ENCODE measurements at places on chromosomes 2 and 18.

- DNase-seq = no peak
Observed at GRCh38 chr2:65985986-65986385, 448.9 kb upstream of the MEIS1 start.

DNA sequence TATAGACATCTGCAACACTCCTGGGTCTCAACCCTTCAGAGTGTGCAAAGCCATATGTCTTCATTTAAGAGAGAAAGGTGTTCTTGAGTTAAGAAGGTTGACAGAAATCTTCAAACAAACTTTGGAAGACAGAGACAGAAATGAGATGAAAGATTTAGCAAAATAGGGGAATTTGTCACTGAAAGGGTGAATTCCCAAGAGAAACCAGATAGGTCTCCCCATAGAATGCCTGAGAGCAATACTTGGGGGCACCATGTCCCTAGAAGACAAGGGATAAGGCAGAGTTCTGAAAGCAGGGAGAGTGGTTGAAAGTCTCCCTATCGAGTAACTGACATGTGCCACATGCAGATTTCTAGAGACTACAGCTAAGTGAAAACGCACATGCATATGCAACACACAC, 50.0 kb downstream of the AP1S3 start:
- no peak for DNase-seq

GRCh38 chr2:166449439-166449838, 44.6 kb downstream of the SCN7A start:
- no peak for DNase-seq

GRCh38 chr2:189592353-189592984, 11.9 kb upstream of the SLC40A1 start:
- no peak for DNase-seq

DNA sequence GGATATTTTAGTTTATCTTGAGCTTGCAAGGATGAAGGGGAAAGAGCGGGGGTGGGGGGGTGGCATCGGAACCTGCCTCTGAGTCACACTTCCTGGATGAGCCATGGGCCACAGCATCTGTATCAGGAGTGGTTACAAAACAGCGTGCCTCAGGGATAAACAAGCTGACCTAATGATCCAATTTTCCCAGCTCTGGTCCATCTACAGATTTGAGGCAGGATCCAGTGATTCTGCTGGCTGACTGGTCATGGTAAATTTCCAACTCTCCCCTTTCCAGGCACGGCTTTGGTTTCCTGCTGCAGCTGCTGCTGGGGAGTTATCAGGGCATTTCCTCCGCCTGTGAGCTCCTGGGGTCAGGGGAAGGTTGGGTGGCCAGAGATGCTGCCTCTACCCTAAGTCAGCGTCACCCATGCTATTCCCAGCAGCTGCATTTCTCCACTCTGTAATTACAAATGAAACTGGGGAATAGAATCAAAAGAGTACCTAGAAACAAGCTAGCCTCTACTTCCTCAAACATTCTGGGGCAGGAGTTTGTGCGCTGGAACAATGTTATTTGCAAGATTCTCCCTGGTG, 4.7 kb upstream of the HPCAL1 start:
- peak; percentile 59 for DNase-seq

DNA sequence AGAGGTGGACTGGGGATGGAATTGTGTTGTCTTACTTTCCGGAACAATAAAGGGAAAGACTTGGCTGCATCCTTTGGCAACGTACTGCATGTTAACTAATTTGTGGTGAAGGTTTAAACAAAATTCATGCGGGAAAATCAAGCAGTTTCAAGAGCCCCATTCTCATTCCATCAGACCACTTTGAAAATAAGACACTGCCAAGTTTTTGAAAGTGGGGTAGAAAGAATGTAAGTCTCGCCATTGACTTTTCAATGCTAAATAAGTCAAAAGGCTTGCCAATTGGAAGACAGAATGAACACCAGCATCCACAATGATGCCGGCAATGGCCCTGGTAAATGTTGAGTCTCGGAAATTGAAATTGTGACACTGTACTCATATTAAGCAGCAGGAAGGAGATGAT, 322.0 kb downstream of the RND3 start:
- DNase-seq = peak; percentile 87

- peak; percentile 72 for DNase-seq
Observed at GRCh38 chr2:160033732-160034392, 28.6 kb downstream of the PLA2R1 start.

GRCh38 chr2:27795868-27796277, 24.4 kb downstream of the MRPL33 start:
- DNase-seq = peak; percentile 63

GRCh38 chr18:34709104-34709503, 994 bp upstream of the DTNA start:
- DNase-seq = peak; percentile 80

DNA sequence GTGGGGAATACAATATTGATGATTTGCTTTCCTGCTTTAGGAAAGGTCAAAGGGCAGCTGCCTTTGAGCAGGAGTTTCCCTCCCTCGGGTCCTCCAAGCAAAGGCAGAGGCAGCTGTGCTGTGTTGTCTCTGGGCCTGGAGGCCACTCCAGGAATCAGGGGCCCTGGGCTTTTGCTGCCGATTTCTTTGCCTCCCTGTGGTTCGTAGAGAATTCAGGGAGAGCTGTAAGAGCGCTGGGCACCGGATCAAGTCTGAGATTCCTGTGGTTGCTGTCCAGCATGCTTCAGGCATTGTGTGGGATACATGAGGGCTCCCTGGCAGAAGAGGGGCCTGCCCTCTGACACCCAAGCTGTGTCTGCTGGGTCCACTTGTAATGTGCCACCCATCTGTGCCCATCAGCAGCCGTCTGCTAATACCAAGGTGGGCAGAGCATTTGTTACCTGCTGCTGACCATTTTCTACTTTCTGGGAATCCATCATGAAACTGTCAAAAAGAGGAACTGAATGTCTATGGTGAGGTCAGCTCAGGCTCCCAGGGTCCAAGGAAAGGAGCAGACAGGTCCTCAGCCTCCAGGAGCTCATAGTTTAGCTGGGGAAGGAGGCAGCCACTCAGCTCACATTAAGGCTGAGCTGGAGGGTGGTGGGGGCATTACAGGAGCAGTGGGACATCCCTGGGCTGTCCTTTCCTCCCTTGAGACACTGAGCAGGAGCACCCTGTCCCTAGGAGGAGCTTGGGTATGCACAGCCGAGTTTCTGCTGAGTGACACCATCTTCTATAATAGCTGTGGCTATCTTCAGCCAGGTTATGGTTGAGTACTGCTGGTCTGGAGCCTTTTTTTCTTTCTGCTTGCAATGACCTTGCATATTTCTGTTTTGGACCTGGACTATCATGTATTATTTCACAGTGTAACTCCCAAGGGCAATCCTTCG, 68.5 kb downstream of the CTIF start:
- DNase-seq = peak; percentile 94

DNA sequence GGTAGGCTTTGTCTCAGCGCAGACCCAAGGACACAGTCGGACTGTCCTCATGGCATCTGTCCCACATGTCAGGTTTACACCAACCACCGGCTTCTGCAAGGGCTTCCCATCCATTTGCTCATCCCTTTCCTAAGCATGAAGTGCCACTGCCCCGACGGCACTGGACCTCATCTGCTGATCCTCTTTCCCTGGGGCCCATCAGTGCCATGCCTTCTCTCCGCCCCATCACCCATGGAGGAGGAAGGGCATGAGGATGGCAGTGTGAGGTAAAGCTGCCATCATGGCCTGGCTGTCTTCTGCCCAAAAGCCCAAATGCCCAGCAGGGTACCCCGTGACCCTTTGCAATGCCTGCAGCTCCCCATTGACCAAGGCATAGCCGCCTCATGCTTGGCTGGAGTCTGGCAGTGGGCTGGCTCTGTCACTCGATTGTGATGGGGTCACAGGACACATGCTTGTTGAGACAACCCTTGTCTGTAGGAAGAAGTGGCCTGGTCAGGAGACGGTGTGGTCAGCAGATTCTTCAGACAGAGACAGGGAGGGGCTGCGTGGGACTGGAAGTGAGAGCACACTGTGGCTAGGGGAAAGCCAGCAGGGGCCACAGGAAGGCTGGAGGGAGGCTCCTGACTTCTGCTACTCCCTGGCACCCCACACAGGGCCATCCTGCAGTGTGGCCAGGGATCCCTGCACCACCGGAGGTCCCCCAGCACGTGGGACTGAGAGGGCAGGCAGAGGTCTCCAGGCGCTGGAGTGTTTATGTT, 493.7 kb upstream of the HS6ST1 start:
- no peak for DNase-seq

DNA sequence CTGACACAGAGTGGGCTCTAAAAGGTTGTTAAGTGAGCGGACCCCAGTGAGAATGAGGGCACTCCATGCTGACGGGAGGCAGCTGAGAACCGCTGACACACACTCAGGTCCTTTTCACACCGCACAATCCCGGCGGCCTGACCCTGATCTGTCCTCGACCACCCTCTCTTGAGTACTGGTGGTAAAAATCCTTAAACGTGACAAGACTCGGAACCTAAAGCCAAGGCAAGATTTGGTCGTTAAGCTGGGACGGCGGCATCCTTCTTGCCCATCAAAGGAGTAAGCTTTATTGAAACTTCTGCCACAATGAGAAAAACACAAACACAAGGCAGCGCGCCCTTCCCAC, 569 bp downstream of the TMX3 start:
- no peak for DNase-seq

- no peak for DNase-seq
Observed at GRCh38 chr2:96916156-96916630, 46.3 kb upstream of the SEMA4C start.

GRCh38 chr2:135744760-135745314, 3.2 kb downstream of the UBXN4 start:
- DNase-seq = peak; percentile 32

DNA sequence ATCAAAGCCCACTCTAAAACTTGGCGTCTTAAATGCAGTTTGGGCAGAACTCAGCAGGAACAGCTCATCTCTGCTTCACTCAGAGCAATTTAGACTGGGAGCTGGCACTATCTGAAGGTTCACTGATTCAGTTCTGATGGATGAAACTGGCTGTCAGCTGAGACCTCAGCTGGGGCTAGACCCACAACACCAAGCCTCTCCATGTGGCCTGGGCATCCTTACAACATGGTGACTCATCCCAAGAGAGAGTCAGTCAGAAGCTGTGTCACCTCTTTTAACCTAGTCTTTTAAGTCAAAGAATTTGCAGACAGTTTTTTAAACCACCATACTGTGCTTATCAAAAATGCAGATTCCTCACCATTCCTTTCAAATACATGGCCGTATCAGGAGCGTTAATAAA, 62.6 kb upstream of the ZNF397 start:
- DNase-seq = peak; percentile 70

- DNase-seq = no peak
Observed at GRCh38 chr2:23519334-23519651, 134.3 kb downstream of the KLHL29 start.

- no peak for DNase-seq
Observed at GRCh38 chr2:181995289-181995688, 9.6 kb downstream of the PPP1R1C start.

GRCh38 chr2:171319164-171319810, 114.5 kb downstream of the METTL8 start:
- DNase-seq = peak; percentile 39

- no peak for DNase-seq
Observed at GRCh38 chr2:179532863-179533278, 268.2 kb upstream of the SESTD1 start.

GRCh38 chr2:30911327-30911726, 104.1 kb upstream of the CAPN13 start:
- no peak for DNase-seq

- DNase-seq = no peak
Observed at GRCh38 chr18:78673516-78674321, 305.9 kb upstream of the SALL3 start.

GRCh38 chr2:30230497-30231211, 680 bp upstream of the LBH start:
- peak; percentile 69 for DNase-seq

DNA sequence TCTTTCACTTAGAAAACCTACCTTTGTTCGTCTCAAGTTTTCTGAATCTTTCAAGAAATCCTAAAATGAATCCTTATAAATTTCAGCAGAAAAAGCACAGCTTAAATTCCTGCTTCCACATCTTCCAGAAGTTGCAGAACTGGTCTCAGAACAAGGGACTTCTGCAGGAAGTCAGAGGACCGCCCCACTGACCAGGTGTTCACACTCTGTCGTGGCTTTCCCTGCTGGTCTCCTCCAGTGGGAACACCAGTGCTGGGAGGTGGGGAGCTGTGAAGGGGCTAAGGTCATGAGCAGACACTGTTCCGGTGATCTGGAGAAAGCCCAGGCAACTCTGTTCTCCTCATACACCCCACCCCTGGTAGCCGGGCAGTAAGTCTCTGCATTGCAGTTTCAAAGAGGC, 3.5 kb downstream of the FAM110C start:
- no peak for DNase-seq

- DNase-seq = no peak
Observed at GRCh38 chr18:51321696-51322095, 124.2 kb upstream of the MEX3C start.

DNA sequence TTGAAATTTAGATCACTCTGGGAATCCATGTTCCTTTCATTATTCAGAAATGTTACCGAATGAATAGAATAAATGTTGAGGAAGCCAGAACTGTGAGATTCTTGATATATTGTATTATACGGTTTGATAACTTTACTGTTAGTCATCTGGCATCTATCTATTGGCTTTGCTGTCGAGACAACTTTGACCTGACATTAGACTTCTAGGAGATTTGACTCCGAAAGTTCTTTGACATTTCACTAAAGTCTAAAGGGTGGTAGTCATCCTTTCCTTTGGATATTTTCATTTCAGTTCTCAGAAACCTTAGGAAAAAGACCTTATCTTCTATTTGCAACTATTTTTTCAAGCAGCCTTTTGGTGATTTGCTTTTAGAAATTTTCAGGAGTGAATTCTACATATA, 1.9 kb downstream of the BMPR2 start:
- no peak for DNase-seq

- DNase-seq = no peak
Observed at GRCh38 chr18:76454418-76454817, 40.6 kb downstream of the ZNF516 start.

DNA sequence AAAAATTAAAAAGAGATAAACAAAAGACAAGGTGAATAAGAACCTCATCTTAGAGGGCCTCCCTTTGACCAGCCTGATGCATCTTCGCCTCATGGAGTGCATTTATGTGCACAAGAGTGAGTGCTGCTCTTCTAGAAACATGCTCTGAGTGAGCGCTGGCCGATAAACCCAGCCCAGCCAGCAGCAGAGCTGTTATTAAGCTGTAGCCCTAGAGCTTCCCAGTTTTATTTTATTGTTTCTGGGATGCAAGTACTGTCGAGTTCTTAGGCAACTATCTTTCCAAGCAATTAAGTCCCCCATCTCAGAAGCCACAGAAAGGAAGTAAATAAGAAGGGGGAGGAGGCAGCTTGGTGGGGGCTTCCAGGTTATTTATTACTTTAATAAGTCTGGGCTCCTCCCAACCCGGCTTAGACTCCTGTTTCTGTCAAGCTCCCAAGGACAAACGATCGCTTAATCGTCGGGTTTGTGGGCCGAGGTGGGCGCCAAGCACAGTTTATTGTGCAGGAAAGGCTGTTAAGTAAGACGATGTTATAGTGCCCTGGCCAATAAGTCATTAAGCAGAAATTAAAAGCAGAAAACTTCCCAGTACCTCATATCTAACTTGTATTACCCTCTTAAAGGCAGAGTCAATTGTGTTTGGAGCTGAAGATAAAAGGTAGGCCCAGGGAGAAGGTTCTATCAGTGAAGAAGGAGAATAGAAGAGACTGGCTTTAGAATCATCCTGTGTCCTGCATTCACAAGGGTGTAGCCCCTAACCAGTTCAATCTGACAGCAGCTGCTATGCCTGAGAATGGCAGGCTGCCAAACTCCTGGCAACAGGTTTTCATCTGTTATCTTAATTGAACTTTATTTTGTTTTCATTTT, 176.3 kb downstream of the PIK3C3 start:
- no peak for DNase-seq
